Stimulated activated CD8-positive, alpha-beta memory T cell treated with anti-CD3 and anti-CD28 coated beads, Interleukin-7, amount 100 ng/mL, for 1 hour (primary cell): ENCODE measurements at places on chromosomes 13 and 19.

GRCh38 chr19:52270266-52270885 is 989 bp downstream of the ZNF766 start:
- DNase-seq = no peak

- no peak for DNase-seq
Observed at GRCh38 chr13:50527612-50528509, 315.6 kb downstream of the DLEU7 start.

GRCh38 chr13:24574847-24575246 is 62.3 kb upstream of the PARP4 start:
- DNase-seq = no peak

DNA sequence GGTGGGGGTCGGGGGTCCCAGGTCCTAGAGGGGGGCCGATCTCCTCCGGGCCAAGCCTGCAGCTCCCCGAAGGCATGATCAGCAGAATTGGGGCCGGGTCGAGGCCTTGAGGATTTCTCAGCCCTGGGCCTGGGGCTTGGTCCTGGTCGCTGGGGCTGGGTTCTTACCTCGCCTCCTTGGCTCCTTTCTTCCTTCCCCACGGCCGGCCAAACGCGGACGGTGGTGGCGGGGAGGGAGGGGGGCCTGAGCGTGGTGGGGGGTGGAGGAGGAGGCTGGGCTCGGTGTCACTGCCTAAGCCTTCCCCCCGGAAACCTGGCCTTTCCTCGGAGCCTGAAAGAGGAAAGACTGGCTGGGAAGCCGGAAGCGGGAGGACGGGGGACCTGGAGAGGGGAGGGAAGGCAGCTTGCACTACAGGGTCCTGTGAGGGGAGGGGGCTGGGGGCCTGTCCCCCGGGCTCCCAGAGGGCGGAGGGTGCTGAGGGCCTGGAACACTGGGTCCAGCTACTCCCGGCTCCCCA is at the start of gene ZNF579:
ZNF579 (minus strand) TSS at position 221 of the 517 bp plus-strand sequence. CDS start 1,209 bp downstream, outside the sequence.
- peak; percentile 46 for DNase-seq

- no peak for DNase-seq
Observed at GRCh38 chr13:37365496-37365895, 233.1 kb downstream of the POSTN start.
